Mesothelial cell of epicardium (in vitro differentiated cells): ENCODE measurements at places on chromosomes 11 and 22.

GRCh38 chr11:78150754-78151153, 11.3 kb upstream of the ALG8 start:
- DNase-seq: no peak

GRCh38 chr11:45321031-45321595, 35.0 kb upstream of the SYT13 start:
- no peak for DNase-seq

DNA sequence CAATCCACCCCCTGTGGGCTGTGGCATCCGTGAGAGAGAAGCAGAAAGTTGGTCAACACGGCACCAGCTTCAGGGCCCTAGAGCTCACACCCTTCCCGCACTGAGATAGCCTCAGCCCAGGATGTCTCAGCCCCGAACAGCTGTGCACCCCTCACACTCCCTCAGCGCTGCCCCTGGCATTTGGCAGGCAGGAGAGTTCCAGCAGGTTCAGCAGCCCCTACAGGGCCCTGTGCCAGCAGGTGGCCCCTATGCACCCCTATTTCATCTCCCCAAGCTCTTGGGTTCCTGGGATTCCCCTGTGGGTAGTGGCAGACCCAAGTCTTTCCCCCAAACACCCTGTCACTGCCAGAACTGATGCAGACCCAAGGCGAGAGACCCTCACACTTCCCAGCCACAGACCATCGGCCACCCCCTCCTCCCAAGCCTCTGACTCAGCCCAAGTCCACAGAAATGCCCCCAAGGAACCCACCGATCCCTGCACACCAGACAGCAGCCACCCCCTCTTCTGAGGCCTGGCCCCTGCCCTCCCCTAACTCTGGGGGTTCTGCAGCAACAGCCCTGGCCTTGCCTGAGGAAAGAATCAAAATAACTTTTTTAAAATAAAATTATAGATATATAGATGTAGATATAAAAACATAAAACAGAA, 183.6 kb downstream of the IGLL1 start:
- no peak for DNase-seq

DNA sequence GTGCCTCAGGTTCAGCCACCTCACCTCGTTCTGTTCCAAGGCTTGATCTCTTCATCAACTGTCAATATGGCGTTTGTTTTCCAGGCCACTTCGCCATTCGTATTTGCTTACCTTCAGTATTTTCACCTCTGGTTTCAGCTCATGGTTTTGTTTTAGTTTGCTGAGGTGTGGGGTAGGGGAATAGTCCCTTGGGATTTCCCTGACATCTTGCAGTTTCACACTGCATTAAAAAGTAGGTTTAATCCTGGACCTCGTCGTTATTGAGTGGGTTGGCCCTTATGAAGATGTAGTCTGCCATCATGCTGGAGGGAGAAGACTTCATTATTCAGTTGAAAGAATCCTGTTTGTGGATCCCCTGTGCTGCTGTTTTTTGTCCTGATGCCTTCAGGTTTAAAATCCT, 46.0 kb downstream of the C11orf91 start:
- DNase-seq: no peak

DNA sequence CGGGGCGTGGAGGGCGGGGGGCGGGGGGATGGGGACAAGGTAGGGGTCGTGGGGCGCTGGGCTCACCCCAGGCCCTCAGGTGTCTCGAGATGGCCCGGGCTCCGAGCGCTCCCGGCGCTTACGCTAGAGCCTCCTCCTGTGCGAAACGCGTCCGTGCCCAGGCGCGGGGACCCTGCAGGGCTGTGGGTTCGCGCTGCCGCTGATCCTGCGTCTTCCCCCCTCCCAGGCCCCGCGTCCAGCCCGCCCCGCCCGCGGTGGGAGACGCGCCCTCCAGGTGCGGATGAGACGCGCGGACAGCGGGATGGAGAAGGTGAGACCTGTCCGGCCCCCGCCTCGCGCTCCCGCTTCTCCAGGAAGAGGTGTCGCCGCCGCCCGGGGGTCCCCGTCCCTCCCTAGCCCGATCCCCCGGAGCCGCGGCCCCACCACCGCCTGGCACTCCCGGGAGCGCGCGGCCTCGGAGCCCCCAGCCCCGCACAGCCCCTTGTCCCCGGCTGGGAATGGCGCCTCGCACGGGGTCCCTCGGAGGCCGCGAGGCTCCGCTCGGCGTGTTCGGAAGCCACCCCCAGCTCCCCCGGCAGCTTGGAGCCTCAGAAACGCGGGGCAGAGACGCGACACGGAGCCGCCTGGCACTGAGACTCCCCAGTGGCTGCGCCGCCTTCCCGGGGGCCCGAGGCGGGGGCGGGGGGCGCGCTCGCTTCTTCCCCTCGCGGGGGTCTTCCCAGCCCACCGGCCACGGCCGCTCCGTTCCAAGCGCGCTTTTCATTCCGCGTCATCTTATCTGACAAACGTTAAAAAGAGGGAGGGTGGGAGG, 27.6 kb upstream of the TOLLIP start:
- no peak for DNase-seq

DNA sequence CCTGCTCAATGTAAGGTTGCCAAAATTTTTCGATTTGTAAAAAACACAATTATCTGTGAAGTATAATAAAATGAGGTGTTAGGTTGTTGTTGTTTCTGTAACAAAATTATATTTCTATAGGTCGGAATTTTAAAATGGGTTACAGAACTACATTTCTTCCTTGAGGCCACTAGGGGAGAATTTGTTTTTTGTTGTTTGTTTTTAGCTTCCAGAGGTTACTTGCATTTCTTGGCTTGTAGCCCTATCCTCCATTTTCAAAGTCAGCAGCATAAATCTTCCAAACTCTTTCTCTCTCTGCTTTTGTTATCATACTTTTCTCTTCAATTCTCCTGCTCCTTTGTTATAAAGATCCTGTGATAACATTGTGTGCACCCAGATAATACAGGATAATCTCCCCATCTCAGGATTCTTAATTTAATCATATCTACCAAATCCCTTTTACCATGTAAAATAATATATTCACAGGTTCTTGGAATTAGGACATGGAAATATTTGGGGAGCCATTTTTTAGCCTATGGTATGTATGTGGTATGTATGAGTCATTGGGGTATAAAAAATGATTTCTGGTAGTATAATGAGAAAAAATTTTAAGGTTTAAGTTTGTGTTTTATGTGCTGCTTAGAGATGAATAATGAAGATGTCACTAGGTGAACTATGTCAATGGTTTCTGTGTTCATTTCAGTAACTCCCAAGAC, 9.4 kb upstream of the PATL1 start:
- no peak for DNase-seq
